ENCODE measurements at places on chromosomes 2 and 18.

DNA sequence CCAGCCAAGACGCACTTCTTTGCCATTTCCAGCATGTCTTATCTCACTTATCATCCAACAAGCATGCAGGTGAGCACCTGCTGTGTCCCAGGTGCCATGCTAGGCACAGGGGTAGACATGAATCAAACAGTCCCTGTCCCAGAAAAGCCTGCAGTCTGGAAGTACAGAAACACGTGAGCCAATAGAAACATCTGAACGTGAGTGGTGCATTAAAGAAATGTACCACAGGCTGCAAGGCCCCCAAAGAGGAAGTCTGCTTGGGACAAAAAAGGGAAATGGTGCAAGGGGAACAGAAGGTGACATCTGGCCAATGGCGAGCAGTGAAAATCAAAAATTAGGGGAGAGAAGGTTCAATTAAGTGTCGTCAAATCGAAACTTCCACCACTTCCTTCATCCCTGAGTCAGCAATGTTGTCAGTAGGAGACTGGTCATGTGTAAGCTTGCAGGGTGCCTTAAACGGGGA lies 17.6 kb upstream of the TMEM247 start:
- DNase-seq = no peak

DNA sequence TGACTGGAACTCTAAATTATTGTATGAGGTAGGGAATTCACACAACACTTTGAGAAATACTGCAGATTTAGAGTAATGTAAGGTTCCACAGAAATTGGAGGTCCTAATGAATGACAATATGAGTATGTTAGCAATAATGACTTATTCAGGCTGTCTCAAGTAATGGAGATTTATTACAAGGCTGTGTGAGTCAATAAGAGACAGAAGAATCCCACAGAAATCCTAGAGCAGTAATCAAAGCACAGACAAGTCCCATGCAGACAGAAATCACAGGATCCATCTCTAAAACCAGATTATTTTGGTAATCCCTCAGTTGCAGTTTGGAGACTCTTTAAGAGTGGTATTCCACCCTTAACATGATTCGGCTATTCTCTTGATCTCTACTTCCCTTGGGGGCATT lies 83.6 kb downstream of the FAM161A start:
- no peak for DNase-seq

GRCh38 chr18:8081872-8082553 lies 514.9 kb downstream of the PTPRM start:
- DNase-seq = no peak

DNA sequence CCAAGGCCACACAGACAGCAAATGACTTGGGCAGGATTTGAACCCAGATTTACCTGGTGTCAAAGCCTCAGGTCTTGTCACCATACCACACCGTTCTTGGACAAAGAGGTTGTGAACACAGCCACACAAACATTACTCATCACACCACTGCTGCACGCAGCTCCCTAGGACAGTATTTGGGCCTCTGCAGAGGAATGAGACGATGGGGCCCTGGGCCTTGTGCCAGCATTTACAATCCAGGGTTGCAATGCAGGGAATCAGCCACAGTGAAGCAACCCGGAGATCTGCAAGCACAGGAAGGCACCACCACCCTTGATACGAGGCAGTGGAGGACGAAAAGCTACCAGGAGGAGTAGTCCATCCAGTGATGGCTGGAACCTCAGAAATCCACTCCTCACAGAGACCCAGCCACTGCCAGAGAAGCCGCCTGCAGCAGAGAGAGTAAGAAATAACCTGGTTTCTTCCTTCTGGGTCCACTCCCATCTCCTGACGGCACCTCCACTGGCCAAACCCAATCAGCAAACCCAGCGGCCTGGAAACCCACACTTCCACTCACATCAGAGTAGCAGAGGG lies 3.7 kb upstream of the MTCL1 start:
- DNase-seq = no peak

- no peak for DNase-seq
These were observed 74.1 kb upstream of the DSEL start for GRCh38 chr18:67590571-67591141.

- DNase-seq = no peak
These were observed 111.1 kb upstream of the CAB39 start for GRCh38 chr2:230601510-230601909.

GRCh38 chr2:40556739-40557138 lies 104.8 kb upstream of the SLC8A1 start:
- no peak for DNase-seq

- DNase-seq = no peak
These were observed 649.9 kb upstream of the FANCL start for GRCh38 chr2:58890865-58891525.

DNA sequence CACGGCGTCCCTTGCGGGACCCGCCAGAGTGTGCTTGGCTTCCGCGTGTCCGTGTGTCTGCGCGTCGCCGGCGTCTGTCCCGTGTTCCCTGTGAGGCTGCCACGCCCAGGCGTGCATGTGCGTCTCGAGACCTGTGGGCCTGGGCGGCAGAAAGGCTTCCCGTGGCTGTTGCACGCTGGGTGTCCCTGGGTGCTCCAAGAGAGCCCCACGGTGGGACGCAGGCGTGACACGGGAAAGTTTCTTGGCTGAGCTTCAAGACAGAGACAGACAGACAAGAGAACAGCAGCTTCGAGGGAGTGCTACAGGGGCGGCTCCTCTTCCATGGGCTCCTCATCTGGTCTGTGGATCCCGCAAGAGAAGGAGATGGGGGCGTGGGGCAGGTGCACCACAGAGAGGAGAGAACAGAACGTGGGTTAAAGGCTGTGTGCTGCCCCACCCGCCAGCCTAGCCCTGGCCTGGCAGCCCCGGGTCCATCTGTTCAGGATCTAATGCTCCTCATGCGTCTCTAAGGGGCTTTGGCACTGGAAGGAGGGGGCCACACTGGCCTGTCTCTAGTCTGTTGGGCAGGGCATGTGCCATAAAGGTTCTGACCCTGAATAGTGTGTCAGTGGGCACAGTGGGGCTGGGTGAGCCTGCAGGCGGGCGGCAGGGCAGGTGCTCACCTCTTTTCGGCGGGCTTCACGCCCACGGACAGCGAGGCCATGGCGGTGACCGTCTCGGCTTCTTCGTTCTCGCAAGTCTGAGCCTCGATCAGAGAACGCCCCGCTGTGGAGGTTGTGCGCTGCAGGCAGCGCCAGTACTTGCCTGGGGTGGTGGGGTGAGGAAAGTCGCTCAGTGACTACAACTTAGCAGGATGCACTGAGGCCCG lies 205.1 kb downstream of the TWIST2 start:
- DNase-seq = no peak

DNA sequence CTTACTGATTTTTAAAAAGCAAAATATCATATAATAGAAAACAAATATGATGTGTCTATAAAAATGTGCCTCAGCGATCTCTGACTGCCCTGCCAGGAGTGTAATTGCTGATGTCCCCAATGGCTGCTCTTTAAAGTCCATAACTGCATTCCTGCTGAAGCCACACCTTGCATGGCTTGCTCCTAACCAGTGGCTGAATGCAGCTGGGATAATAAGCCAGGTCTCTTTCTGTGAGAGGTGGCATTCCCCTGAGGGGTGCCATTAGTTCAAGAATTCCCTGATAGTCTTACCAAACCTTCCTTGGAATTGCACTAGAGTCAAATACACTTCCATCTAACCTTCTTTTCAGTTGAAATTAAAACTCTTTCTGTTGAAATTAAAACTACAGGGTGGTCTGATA lies 125.8 kb upstream of the ZNF804A start:
- DNase-seq = no peak

DNA sequence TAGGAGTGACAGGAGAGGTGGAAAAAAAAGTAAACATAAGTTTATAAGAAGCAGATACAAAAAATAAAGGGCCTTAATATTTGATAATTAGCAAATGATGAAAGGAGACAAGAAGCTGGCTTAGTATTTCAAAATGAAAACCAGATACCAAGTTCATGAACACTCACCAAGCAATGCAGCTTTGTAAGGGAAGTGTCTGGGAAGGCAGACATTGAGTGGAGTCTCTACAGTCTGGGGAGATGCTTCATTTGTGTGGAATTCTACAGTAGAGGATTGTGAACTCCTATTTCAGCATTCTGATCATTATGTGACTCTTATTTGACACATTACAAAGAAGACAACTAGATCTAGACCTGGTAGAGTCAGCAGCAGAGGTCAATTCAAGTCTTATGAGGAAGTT lies 1072.7 kb downstream of the DSC3 start:
- no peak for DNase-seq

- DNase-seq = no peak
These were observed 49.4 kb upstream of the ACTR3 start for GRCh38 chr2:113840518-113840917.

- no peak for DNase-seq
These were observed 33.2 kb downstream of the ADCY3 start for GRCh38 chr2:24886691-24887304.

DNA sequence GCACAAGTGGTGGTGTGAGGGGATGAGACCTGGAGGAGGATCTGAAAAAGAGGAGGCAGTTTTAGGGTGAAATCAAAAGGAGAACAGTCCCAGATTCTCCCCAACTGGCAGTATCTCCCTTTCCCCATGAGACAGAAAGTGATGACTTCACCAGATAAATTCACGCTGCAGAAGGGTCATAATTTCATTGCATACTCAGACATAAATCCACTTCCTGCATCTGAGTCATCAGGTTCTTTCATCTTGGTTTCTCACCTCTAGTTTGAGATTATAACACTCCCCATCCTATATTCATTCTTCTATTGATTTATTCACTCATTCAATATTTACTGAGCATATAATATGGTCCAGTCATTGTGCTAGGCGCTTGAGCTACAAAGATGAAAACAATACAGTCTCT lies 64.7 kb downstream of the CCDC148 start:
- no peak for DNase-seq

DNA sequence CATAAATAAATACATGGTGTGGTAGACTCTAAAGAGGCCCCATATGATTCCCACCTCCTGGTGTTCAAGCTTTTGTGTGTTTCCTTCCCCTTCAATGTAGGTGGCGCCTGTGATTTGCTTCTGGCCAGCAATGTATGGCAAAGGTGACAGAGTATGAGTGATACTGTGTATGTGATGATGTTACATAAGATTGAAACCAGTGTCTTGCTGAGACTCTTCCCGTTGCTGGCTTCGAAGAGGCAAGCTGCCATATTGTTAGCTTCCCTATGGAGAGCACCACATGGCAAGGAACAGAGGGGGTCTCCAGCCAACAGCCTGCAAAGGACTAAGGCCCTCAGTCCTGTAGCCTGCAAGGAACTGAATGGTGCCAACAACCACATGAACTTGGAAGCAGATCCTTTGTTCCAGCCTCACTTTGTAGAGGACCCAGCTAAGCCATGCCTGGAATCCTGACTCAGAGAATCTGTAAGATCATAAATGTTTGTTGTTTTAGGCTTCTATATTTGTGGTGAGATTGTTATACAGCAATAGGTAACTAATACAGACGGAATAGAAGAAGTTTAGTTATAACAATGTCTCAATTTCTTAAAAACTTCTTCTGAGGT lies 1.7 kb upstream of the SMAD4 start:
- no peak for DNase-seq

DNA sequence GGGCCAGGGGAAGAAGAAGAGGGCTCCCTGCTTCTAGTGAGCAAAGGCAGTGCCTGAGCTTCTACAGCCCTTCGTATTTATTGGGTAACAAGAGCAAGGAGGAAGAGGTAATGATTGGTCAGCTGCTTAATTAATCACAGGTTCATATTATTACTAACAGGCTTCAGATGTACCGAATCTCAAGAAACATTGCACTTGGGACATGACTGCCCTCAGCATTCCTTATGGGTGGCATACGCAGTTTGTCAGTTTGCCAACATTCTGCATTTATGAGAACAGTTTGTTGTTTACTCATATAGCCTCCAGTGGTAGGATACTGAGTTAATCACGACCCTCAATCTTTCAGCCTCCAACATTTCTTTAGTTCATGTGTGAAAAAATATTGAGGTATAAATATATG lies 84.5 kb downstream of the HIBCH start:
- no peak for DNase-seq

DNA sequence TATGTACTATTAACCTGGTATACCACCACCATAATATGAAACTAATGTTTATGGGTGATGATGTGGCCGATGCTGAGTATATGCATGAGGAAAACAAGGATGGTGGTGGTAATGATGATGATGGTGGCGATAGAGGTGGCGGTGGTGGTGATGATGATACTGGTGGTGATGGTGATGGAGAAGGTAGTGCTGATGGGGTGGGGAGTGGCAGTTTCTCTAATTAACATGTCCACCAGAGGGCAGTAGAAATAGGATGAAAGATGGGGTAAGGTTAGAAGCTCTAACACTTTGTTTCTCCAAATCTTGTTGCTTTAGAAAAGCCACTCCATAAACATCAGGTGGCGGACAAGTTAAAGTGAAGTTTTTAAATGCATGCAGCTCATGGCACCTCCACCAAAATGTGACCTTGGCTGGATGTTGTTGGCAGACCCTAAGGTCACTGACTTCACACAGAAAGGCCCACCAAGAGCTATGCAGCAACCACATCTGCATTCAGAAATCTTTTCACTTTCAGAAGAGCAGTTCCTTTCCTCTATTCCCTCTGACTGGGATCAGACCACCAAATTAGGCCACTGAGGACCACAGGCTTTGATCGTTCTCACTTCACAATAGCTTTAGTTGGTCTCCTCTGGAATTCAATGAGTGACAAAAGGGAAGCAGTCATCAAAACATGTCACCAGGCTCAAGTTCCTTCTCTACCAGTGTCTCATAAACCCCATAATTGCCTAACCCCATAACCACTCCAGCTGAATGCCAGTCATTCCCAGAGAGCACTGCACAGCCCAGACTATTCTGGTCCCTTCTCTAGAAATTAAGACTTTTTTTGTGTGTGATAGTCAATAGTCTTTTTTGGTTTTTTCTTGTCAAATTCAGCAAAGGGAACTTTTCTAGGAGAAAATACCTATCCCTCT lies 7.5 kb upstream of the BCL11A start:
- DNase-seq = no peak

DNA sequence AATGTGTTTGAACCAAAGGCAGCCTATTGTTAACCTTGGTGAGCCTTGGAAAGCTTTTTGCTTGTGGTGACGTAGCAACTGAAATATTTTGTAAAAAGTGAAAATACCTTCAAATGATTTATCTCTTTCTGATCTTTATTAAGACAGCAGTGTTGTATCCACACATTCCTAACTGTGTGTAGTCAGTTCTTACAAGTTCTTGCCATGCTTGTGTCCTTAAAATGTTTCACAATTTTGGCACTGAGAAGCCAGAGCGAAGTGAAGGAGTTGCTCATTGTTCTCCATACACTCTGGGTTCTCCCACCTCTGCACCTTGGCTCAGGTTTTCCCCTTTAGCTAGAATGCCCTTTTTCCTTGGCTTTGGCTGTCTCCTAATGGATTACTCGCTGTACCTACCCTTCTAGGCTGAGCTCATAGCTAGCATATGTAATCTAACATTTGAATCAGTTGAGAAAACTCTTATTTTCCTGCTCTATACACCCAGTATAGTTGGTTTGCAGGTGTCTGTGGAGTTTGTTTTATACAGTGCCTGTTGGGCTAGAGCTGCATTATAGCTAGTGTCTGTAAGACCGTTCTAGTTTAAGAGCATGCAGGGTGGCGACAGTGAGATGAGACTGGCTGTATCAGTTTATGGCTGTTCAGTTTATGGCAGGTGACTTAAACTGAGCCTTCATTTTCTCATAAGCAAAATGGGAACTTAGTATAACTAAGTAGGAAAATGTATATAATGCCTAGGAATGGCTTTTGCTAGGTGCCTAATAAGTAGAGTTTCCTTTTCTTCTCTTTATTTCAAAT lies 45.5 kb downstream of the FMNL2 start:
- no peak for DNase-seq

Data from right lobe of liver (tissue), 6 donors.